GM23248 (cell line): ENCODE measurements at places on chromosomes 11 and 22. TPM values are rescaled to one million over a fixed set of nuclear protein-coding genes. Genes with fewer than 3 reads are reported as not detected.

The MAP6 gene
- 5.2 and 9.9 TPM in 2 replicates for total RNA-seq

The BATF2 gene
- 4.0 TPM in 1 of 2 replicates, not detected in the other for total RNA-seq

The OR8B3 gene
- total RNA-seq: not detected in 2 replicates

The BLID gene
- total RNA-seq: 4.1 and 7.1 TPM in 2 replicates

The ARVCF gene
- total RNA-seq: 4.0 and 7.5 TPM in 2 replicates

The C22orf31 gene
- not detected in 2 replicates for total RNA-seq

The TIGD3 gene
- total RNA-seq: not detected in 2 replicates

The OR9G4 gene
- not detected in 2 replicates for total RNA-seq

The KRTAP5-1 gene
- not detected in 2 replicates for total RNA-seq

The FGF3 gene
- total RNA-seq: not detected in 2 replicates

The TIMP3 gene
- total RNA-seq: 1,244 and 1,254 TPM in 2 replicates

The ELMOD1 gene
- total RNA-seq: 0.76 TPM in 1 of 2 replicates, not detected in the other

The NOL12 gene
- total RNA-seq: 4.9 and 19.1 TPM in 2 replicates

The INS gene
- not detected in 2 replicates for total RNA-seq

The RHOD gene
- 14.2 and 28.7 TPM in 2 replicates for total RNA-seq

The NEFH gene
- total RNA-seq: 0.51 and 0.65 TPM in 2 replicates

The KCNJ11 gene
- total RNA-seq: not detected in 2 replicates

The GPHA2 gene
- not detected in 2 replicates for total RNA-seq

The NCR3LG1 gene
- 1.3 and 5.1 TPM in 2 replicates for total RNA-seq

The APOA4 gene
- not detected in 2 replicates for total RNA-seq

The C1QTNF5 gene
- 23.4 and 27.9 TPM in 2 replicates for total RNA-seq

The BRSK2 gene
- total RNA-seq: 0.11 and 0.13 TPM in 2 replicates

The TCP11L1 gene
- 39.8 and 42.6 TPM in 2 replicates for total RNA-seq

The ST3GAL4 gene
- total RNA-seq: 26.7 and 53.3 TPM in 2 replicates

The ADM2 gene
- 11.4 and 15.2 TPM in 2 replicates for total RNA-seq

The OTOG gene
- total RNA-seq: not detected in 2 replicates

The OR8A1 gene
- not detected in 2 replicates for total RNA-seq

The WBP2NL gene
- 0.43 TPM in 1 of 2 replicates, not detected in the other for total RNA-seq

The TRPC6 gene
- total RNA-seq: under 0.01 and 0.11 TPM in 2 replicates

The P2RY2 gene
- total RNA-seq: not detected in 2 replicates

The MEI1 gene
- 2.2 and 3.7 TPM in 2 replicates for total RNA-seq

The DRICH1 gene
- total RNA-seq: not detected in 2 replicates

The MUC2 gene
- not detected in 2 replicates for total RNA-seq

The PHLDB1 gene
- 102 and 109 TPM in 2 replicates for total RNA-seq

The TEX12 gene
- 0.51 and 2.2 TPM in 2 replicates for total RNA-seq

The SPON1 gene
- 2.4 and 3.7 TPM in 2 replicates for total RNA-seq

The SMIM35 gene
- not detected in 2 replicates for total RNA-seq

The TBX1 gene
- 1.6 and 4.6 TPM in 2 replicates for total RNA-seq
